M059J (cell line): ENCODE measurements at places on chromosomes 11 and 22. TPM values are rescaled to one million over a fixed set of nuclear protein-coding genes. Genes with fewer than 3 reads are reported as not detected.

MICALL1 gene
- 7.1 and 13.7 TPM in 2 replicates for total RNA-seq

INPP5J gene
- 0.49 TPM in 1 of 2 replicates, not detected in the other for total RNA-seq

DNA sequence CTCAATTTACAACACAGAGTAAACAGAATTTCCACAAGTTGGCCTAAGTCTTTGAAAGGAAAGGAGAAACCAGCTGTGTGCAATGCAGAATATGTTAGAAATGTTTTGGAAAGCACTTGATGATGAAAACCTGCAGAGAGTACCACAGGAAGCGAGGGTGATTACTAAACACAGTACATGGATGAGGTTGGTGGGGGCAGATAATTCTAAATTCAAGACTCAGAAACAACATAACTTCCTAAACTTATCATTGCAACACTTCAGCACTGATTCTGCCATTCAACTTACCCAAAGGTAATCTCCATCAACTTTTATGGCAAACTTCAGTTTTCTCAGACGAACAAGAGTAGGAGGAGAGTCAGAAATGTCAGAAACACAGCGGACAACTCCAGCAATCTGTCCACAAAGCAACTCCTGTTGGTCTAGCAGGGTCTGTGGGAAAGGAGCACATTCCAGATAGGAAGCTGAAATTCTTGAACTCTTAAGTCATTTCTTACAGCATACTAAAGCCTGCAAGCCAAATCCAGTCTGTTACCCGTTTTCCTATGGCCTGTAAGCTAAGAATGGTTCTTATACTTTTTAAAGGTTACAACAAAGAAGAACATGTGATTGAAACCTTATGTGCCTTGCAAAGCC is 6.8 kb downstream of the HPS4 start:
- peak; percentile 50 for DNase-seq

DNA sequence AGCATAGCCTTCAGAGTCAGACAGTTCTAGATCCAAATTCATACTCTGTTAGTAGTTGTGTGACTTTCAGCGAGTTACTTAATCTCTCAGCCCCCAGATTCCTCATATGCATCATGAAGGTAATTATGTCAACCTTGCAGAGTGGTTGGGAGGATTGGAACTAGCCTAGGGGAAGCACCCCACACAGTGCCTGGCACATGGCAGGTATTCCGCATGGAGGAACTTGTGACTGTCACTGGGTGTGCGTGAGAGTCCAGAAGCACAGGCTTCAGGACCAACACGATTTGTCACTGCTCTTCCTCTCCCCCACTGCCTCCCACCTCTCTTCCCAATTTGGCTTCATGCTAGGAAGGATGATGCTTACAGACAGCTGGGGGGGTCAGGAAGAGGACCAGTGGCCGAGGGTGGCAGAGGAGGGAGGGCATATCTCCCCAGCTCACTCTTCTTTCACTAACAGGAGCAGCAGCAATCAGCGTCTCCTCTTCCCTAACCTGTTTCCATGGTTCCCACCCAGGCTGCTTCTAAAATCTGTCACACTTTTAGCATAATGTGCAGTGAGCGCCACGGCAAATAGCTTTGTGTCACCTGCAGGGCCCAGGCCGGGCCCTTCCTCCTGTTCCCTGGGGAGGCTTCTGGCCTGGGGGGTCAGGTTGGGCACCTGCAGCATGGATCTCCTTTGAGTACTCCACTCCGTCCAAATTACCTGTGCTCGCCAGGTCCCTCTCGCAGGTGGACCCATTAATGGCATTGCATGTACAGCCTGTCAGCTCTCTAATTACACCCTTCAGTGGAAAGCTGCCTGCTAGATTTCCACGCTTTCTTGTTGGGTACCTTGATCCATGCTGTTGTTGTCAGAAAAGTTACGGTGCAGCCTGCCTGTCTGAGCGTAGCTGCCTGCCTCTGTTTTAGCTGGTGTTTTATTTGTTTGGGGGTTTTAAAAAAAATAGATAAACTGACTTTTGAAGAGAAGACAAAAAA is 400.4 kb downstream of the NXPE2 start:
- DNase-seq, result no peak

- DNase-seq, result peak; percentile 12
Observed at GRCh38 chr22:28148816-28149465, 229.9 kb upstream of the PITPNB start.

RAC2 gene
- 3.7 and 5.0 TPM in 2 replicates for total RNA-seq

THRSP gene
- total RNA-seq, result not detected in 2 replicates

DNA sequence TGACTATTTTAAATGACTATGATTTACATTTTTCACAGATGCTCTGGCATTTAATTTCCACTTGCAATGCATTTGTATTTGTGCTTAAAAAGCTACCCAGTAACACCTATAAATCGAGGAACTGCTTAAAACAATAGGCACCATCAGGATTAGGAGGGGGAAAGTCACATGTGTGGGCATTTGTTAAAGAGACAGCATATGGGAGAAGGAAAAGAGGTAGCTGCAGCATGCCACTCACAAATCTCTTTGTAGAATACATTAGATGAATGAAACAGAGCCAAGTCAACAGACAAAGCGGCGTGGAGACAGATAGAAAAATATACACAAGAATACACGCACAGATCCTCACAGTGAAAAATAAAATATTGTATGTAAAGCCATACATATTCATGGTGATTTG is 228.0 kb downstream of the CADM1 start:
- DNase-seq, result no peak

CCDC87 gene
- 0.17 TPM in 1 of 2 replicates, not detected in the other for total RNA-seq

DNA sequence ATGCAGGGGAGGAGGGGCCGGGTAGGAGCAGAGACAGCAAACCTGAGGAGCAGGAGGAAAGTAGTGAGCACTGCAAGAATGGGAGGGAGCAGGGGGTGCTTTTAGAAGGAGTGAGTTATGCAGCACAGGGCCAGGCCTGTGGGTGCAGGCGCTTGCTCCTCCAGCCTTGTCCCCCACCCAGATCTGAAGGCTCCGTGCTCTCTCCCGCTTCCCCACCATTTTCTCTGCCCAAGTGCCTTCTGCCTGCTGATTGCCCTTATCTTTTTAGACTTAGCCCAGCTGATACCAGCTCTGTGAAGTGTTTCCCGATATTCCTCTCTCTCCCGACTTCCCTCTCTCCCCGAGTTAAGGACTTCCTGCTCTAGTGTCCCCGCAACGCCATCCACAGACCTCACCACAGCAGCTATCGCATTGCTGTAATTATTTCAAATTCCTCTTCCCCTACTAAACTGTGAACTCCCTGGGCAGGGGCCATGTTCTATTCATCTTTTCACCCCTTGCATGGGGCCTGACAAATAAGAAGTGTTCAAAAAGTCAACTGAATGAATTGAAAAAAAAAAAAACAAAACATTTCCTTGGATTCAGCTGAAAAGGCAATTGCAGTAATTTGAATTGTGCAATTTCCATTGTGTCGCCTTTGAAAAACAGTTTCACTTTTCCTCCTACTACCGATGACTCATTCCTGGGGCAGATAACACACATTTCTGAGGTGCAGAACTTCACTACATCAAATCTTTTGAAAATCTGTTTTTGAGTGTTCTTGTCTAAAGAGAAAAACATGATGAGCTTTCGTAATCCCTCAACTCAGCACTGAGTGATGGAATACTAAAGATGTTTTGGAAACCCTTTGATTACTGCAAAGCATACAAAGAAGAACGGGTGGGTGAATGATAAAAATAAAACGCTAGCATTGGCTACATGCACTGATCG is 69.7 kb upstream of the BMAL1 start:
- DNase-seq, result peak; percentile 83

TPH1 gene
- total RNA-seq, result 0.64 TPM in 1 of 2 replicates, not detected in the other

MDK gene
- total RNA-seq, result 543 and 581 TPM in 2 replicates

- no peak for DNase-seq
Observed at GRCh38 chr22:16961477-16962186, 46.4 kb downstream of the GAB4 start.

VPS11 gene
- 18.9 and 20.9 TPM in 2 replicates for total RNA-seq

GAB4 gene
- not detected in 2 replicates for total RNA-seq

DNA sequence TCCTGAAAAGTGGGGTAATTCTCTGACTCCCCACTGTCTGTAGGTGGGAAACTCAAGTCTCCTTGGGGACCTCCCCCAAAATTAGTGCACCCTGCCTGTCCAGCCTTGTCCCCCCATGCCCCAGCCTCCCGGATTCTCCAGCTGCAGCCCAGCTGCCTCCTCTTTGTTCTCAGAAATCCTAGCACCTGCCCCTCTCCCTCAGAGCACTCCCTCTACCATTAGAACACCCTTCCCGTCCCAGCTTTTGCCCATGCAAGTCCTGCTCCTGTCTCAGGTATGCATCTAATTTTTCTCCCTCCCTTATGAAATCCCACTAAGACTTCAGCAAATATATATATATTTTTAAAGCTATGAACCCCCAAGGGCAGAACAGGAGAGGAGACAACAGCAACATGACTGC is 37.3 kb downstream of the LRFN4 start:
- DNase-seq, result no peak

GRCh38 chr22:23178512-23179254 is 1.6 kb upstream of the BCR start:
- peak; percentile 38 for DNase-seq

GRCh38 chr22:30872285-30873041 is 96.1 kb downstream of the MORC2 start:
- no peak for DNase-seq

GRCh38 chr11:44333271-44334218 is 23.6 kb upstream of the ALX4 start:
- DNase-seq, result peak; percentile 51

DNA sequence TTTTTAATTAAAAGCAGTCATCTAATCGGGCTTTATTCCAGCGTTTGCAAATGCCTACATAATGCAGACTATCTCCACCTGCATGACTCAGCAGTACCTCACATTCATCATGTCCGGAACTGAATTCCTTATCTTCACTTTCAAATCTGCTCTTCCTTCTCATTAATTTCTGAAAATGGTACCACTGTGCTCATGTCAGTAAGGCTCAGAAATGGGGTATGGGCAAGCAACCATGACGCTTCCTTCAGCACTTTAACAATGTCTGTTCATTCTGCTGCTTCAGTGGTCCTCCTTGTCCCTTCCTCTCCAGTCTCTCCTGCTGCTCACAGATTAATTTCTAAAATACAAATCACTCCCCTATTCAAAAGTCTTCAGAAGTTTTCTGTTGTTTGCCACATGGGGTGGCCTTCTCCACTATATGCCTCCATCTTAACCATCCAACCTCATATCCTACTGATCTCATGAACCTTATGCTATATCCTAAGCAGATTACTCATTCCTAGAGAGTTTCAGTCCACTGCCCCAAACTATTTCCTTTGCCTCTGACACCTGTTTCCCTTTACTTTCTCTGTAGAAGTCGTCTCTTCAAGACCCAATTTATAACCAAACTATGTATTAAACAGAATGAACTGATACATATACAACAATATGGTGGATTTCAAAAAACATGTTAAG is 7.0 kb downstream of the GTF2H1 start:
- DNase-seq, result peak; percentile 45

- DNase-seq, result peak; percentile 86
Observed at GRCh38 chr22:36644333-36644757, 59.2 kb downstream of the CACNG2 start.

DNA sequence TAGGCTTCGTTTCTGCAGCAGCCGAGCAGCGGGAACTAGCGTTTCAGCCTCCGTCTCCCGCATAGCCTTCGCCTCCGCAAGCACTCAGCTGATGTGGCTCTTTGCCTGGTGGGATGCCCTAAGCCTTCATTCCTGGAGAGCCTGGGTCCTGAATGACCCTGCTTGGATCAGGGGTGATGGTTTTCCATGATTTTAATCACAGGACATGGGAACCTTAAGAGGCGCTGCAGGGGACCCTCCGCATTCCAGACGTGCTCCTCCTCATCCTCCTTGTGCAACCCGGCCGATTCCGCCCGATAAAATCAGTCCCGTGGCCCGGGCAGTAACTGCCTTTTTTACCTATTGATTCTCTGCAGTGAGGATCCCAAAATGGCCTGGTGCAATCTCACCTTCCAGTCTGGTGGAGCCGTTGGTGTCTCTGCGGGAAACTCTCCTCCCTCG is 8.2 kb downstream of the C11orf21 start:
- no peak for DNase-seq

DNA sequence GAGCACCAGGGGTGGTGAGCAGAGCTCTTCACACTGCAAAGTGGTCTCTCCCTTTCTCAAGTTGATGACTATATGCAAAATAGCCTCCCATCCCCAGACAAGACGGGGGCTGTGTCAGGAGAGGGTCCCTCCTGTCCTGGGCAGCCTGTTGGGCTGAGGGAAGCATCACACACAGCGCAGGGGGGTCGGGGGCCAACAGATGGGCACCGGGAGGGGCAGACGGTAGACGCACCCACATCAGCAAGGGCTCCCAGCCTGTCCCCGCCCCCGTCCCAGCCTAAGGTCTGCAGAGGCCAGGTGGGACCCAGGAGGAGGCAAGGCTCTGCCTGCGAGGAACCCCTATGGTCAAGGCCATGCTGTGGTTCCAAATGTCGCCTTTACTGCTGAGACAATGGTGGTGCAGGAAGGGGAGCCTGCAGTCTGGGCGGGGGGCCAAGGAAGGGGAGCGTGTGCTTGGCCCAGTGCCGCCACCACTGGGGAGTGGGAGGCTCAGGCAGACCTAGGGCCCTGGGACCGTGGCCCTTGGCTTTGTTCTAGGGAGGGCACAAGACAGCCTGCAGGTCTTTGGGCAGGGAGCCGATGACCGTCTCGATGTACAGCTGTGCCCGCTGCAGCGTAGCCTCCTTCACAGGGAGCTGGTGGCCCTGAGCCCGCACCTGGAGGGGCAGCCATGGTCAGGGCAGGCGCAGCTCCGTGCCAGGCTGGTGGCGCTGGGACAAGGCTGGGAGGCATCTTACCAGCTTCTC is 4.3 kb upstream of the PLXNB2 start:
- no peak for DNase-seq

DNA sequence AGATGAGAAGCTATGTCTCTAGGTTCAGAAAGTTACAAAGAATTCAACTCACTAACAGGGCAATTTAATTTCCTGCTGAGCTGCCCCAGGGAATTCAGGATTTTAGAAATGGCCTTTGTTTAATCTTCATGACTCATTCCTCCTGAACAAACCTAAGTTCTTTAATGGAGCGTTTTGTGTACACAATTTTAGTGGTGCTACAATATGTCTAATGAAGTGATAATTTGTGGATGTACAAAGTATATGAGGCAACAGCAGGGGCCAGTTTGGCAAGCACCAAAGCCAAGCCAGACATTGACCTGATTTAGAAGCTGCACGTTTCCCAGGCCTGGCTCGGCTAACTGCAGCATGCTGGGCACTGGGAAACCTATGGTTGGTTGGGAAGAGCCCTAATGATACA is 34.4 kb upstream of the HEPHL1 start:
- peak; percentile 89 for DNase-seq

GRCh38 chr11:44816761-44817160 is 90.0 kb downstream of the TSPAN18 start:
- no peak for DNase-seq
